Glutamatergic neuron (in vitro differentiated cells): ENCODE measurements at places on chromosomes 3 and 15. TPM values are rescaled to one million over a fixed set of nuclear protein-coding genes. Genes with fewer than 3 reads are reported as not detected.

DNA sequence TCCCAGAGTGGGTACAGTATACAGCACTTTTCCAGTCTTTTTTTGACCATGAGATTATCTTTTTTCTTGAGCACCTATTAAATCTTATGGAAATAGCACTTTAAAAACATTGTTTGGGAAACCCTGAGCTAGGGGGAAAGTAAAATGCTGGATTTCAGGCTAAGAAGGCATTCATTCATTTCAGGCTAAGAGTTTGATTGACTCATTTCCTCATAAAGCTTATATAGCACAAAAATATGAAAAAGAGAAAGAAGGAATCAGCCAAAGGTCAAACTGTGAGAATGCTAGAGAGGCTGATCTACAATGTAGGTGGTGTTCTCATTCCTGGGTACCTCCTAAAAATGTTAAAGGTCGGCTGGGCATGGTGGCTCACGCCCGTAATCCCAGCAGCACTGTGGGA, 10.5 kb downstream of the TTC23 start:
- H3K27ac ChIP-seq: no peak overlapping the region
- no peaks in the 10 kb centered on the region for H3K27me3 ChIP-seq
- peaks cover 3% of the 10 kb centered on the region for H3K4me1 ChIP-seq
- H3K4me3 ChIP-seq: no peak overlapping the region

GRCh38 chr15:82549199-82549665, 9.0 kb upstream of the RPS17 start:
- no peaks in the 10 kb centered on the region for H3K36me3 ChIP-seq
- peaks cover 15% of the 10 kb centered on the region for H3K4me1 ChIP-seq
- peaks cover 3% of the 10 kb centered on the region for H3K27me3 ChIP-seq
- no peak for DNase-seq

GRCh38 chr3:160232014-160232413, 6.8 kb downstream of the C3orf80 start:
- peaks cover 4% of the 10 kb centered on the region for H3K27me3 ChIP-seq
- no peaks in the 10 kb centered on the region for H3K36me3 ChIP-seq
- no peaks in the 10 kb centered on the region for H3K4me1 ChIP-seq
- no peak overlapping the region for H3K4me3 ChIP-seq
- no peak for DNase-seq
- no peak overlapping the region for H3K27ac ChIP-seq

- no peaks in the 10 kb centered on the region for H3K36me3 ChIP-seq
- H3K27me3 ChIP-seq: peaks cover 9% of the 10 kb centered on the region
- no peak overlapping the region for H3K27ac ChIP-seq
- DNase-seq: no peak
- no peak overlapping the region for H3K4me3 ChIP-seq
Measured at GRCh38 chr15:64001148-64001547, 45.1 kb downstream of the DAPK2 start.

- H3K4me3 ChIP-seq: no peak overlapping the region
- no peaks in the 10 kb centered on the region for H3K27me3 ChIP-seq
- no peak overlapping the region for H3K27ac ChIP-seq
Measured at GRCh38 chr3:148230473-148230872, 467.2 kb upstream of the AGTR1 start.

DNA sequence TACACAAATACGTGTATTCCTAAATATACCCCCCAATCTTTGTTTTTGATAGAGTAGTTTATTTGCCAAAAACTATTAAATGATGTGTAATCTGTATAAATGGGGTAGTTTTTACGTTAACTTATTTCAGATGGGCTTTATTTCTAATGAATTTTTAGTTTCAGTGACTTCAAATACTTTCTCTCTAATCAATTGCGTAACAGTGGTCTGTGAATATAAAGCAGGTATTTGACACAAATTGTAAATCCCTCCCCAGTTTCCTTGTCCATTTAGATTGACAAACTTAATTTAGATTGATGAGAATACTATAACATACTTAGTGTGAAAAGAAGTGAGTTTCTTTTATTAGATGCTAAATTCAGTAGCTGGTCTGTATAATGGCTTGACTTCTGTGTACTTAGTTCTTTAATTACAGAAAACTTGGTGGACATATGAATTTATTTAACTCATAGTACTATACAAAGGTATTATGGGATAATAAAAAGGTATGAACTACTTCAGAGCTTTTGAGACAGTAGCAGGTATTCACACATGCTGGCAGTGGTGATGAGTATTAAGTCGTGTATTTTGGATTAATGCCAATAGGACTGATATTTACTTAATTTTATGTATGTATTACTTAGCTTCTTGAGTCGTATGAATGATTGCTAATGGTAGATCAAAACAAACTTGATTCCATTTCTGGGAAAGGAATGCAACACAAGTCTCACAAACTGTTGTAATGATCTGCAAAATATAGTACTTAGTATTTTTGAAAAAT, 81.6 kb downstream of the STT3B start:
- H3K36me3 ChIP-seq: no peaks in the 10 kb centered on the region
- no peak overlapping the region for H3K4me3 ChIP-seq
- no peaks in the 10 kb centered on the region for H3K4me1 ChIP-seq
- no peaks in the 10 kb centered on the region for H3K27me3 ChIP-seq
- DNase-seq: no peak

Gene SEMA5B
- 61.1 TPM for total RNA-seq

DNA sequence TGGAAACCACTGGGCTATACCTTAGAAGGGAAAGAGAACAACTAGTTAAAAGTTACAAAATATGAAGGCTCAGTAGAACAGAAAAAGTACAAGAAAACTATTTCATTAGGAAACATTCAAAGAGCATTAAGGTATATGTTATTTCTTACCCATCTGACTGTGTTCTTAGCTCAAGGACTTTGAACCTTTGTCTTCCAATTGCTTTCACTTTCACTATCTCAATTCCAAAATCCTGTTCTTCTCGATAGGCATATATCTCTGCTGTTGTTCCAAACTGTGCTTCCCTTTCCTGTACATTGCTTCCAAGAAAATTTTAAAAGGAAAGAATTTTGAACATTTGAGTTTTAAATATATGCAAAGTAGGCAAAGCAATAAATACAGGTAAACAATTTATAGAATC, 6.9 kb downstream of the CRBN start:
- H3K4me3 ChIP-seq: no peak overlapping the region
- H3K27ac ChIP-seq: no peak overlapping the region
- no peaks in the 10 kb centered on the region for H3K4me1 ChIP-seq

Gene FBXO40
- total RNA-seq: not detected

Gene SEC61A1
- total RNA-seq: 201 TPM

Gene GRK7
- not detected for total RNA-seq

Gene RAB7A
- total RNA-seq: 298 TPM

DNA sequence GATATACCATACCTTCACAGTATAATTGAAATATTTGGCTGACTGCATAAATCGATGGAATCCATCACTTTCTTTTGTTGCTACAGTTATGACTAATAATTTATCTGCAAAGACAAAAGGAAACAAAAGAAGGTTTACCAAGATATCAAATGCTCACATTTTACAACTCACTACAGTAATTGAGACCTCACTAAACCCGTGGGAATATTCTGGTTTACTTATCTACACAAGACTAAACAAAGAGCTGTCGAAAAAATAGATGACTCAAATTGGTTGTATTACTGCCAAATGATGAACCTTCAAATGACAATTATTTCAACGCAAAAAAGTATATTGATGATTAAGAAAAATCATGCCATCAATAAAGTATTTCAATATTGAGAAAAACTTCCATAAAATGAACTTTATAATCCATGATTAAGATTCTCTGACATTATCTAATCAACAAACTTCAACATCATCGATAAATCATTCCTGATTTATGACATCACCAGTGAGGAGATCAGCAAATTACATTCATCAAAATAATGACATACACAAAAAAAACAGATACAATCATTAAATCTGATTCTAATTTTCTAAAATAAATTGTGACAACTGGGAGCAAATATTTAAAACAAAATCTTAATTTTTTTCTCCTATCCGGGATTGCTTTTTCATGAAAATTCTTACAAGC, 36.7 kb downstream of the PLOD2 start:
- peak overlapping the region; percentile 4 for H3K4me3 ChIP-seq
- peaks cover 31% of the 10 kb centered on the region for H3K4me1 ChIP-seq
- no peak for DNase-seq
- peak overlapping the region; percentile 36 for H3K27ac ChIP-seq
- peaks cover 1% of the 10 kb centered on the region for H3K27me3 ChIP-seq
- peaks cover 5% of the 10 kb centered on the region for H3K36me3 ChIP-seq

DNA sequence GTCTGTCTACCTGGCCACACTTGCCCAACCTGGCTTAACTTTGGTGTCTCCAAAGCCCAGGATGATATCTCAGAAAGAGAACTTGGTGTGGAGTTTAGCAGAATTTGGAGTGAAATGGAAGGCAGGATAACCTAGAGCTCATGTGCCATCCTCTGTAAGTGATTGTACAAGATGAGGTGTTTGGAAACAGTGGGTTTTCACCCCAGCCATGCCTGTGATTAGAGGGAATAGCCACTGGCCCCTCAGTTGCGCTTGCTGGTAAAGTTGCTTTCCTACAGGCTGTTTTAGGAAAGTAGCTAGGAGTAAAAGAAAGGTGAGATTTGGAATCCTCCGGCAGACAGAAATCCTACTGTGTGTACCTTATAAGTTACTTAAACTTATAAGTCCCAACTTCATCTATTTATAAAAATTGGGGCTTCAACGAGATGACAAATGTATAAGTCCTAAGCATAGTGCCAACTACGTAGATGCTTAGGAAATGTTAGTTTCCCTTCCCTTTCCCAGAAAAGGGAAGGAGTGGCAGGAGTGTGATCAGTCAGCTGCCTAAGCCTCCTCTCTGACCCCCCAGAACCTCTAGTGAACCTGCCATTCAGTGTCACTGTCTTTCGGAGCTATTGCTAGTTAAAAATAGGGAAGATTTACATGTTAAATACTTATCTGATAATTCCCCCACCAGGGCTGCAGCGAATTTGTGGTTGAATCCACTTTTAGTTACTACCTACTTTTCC, 13.4 kb upstream of the BMF start:
- no peak overlapping the region for H3K27ac ChIP-seq
- H3K4me3 ChIP-seq: no peak overlapping the region
- no peak for DNase-seq
- peaks cover 2% of the 10 kb centered on the region for H3K27me3 ChIP-seq
- peaks cover 14% of the 10 kb centered on the region for H3K4me1 ChIP-seq

GRCh38 chr3:38086496-38086895, 47.5 kb downstream of the DLEC1 start:
- H3K4me3 ChIP-seq: no peak overlapping the region
- H3K36me3 ChIP-seq: peaks cover 16% of the 10 kb centered on the region
- peaks cover 15% of the 10 kb centered on the region for H3K27me3 ChIP-seq
- H3K4me1 ChIP-seq: no peaks in the 10 kb centered on the region

GRCh38 chr15:60212536-60212935, 185.2 kb downstream of the ANXA2 start:
- no peaks in the 10 kb centered on the region for H3K36me3 ChIP-seq
- H3K4me3 ChIP-seq: no peak overlapping the region
- no peak overlapping the region for H3K27ac ChIP-seq
- no peak for DNase-seq
- no peaks in the 10 kb centered on the region for H3K4me1 ChIP-seq

DNA sequence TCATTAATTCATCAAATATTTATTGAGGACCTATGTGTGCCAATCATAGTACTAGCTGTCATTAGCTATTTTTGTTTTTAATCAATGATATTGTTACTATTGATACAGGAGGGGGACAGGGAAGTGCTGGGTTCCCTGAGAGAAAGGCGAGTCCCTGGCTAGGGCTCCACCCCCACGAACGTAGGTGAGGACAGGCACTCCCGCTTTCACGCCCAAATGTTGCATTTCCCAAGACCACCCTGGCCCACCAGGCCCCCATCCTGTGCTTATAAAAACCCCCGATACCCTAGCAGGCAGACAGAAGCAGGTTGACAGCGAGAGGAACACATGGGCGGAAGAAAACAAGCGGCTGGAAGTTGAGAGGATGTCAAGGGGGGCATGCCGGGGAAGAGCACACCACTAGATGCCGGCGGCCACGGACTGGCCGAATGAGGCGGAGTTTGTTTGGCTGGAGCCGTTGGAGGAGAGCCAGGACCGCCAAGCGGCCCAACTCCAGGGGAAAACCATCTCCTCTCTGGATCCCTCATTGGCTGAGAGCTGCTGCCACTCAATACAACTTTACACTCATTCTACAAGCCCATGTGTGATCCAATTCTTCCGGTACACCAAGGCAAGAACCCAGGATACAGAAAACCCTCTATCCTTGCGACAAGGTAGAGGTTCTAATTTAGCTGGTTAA, 798.7 kb upstream of the SEMA6D start:
- DNase-seq: no peak
- H3K36me3 ChIP-seq: no peaks in the 10 kb centered on the region
- H3K27me3 ChIP-seq: no peaks in the 10 kb centered on the region
- H3K27ac ChIP-seq: no peak overlapping the region
- no peak overlapping the region for H3K4me3 ChIP-seq

DNA sequence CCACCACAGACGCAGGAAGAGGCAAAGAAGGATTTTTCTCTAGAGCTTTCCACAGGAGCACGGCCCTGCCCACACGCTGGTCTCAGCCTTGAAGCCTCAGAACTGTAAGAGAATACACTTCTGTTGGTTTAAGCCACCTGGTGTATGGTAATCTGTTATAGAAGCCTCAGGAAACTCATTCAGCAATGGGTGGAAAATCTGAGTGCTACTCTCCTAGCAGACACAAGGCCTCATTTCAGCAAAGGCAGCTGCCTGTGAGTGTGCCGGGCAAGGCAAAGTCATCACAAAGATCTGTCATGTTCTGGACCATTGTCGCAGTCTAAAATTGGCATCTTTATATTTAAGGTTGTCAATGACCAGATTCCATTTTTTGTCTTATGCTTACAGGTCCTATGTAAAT, 31.0 kb downstream of the ATP10A start:
- H3K36me3 ChIP-seq: no peaks in the 10 kb centered on the region
- no peaks in the 10 kb centered on the region for H3K27me3 ChIP-seq
- H3K4me3 ChIP-seq: no peak overlapping the region
- no peak for DNase-seq
- H3K27ac ChIP-seq: no peak overlapping the region

Gene EPHA3
- total RNA-seq: 9.9 TPM

Gene BCHE
- 4.0 TPM for total RNA-seq

DNA sequence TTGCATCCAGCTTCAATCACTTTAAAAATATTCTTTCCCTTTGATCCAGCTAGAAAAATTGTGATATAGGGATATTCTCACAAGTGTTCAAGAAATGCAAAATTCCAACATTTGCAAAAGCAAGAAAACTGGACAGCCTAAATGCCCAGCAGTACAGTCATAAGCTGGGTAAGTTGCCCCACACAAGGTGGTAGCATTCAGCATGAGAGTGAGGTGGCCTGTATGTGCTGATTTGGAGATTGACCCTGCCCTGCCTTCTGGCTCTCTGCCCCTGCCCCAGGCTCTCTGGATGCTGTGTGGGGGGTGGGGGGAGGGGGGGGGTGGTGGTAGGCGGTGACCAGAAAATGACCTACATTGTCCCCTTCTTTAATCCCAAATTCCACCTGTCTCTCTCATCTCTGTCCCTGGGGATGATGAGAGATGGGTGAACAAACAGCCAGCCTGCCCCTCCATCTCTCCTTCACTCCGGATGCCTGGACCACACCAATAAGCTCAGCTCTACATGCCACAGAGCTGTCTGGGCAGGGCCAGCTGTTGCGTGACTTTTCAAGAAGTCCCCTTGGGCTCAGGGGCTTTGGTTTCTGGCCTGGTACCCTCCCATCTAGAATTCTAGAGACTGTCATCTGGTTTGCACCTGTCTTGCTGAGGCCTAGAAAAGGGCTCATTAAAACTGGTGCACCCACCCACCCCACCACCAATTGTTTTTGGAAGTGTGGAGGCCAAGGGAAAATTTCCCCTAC, 42.2 kb downstream of the SLC28A1 start:
- no peaks in the 10 kb centered on the region for H3K36me3 ChIP-seq
- no peak overlapping the region for H3K4me3 ChIP-seq
- H3K27ac ChIP-seq: no peak overlapping the region
- peaks cover 2% of the 10 kb centered on the region for H3K27me3 ChIP-seq
- H3K4me1 ChIP-seq: peaks cover 6% of the 10 kb centered on the region
